Smooth muscle cell of the pulmonary artery (primary cell): ENCODE measurements at places on chromosomes 2 and 18. TPM values are rescaled to one million over a fixed set of nuclear protein-coding genes. Genes with fewer than 3 reads are reported as not detected.

The PLCD4 gene
- total RNA-seq: 2.0 and 2.5 TPM in 2 replicates

The CNGA3 gene
- not detected in 2 replicates for total RNA-seq

The STK11IP gene
- 13.2 and 18.0 TPM in 2 replicates for total RNA-seq

The SMYD1 gene
- total RNA-seq: not detected in 2 replicates

The SLC5A7 gene
- total RNA-seq: not detected in 2 replicates

The SERPINB10 gene
- total RNA-seq: not detected in 2 replicates

The RAB6C gene
- total RNA-seq: not detected in 2 replicates

The RNF103 gene
- total RNA-seq: 18.1 and 24.1 TPM in 2 replicates

The SLC38A11 gene
- total RNA-seq: 0.13 and 0.83 TPM in 2 replicates

The NYAP2 gene
- not detected in 2 replicates for total RNA-seq

The CPLX4 gene
- not detected in 2 replicates for total RNA-seq

The SPDYA gene
- total RNA-seq: 0.83 and 0.91 TPM in 2 replicates
